Ascending aorta (tissue), 2 donors: ENCODE measurements at places on chromosomes 2 and 18. TPM values are rescaled to one million over a fixed set of nuclear protein-coding genes. Genes with fewer than 3 reads are reported as not detected.

DNA sequence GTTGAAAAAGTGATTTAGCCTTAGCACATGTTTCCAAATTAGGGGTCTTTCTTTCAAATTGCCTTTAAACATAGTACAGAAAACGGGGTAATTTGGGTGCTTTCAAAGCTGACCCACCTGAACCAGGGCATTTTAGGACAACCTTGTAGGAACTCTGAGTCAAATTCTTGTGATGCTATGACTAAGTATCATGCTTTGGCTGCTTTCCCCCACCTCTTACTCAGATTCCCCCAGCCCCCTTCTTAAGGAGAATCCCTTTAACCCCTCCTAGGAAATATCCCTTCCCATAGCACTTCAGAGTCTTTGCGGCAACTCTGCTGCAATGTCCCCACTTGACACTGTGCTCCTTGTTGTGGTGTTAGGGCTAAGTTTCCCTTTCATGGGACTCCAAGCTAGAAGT, 18.6 kb upstream of the KLF7 start:
- no peaks in the 10 kb centered on the region for H3K27me3 ChIP-seq
- H3K4me3 ChIP-seq, result no peak overlapping the region
- no peaks in the 10 kb centered on the region for H3K4me1 ChIP-seq
- H3K27ac ChIP-seq, result no peak overlapping the region
- DNase-seq, result no peak

- no peaks in the 10 kb centered on the region for H3K27me3 ChIP-seq
- no peaks in the 10 kb centered on the region for H3K4me1 ChIP-seq
- peak; percentile 79 for DNase-seq
- H3K4me3 ChIP-seq, result peak overlapping the region; percentile 54
- peak overlapping the region; percentile 96 for H3K27ac ChIP-seq
These were observed 785 bp downstream of the CLASP1 start for GRCh38 chr2:121648206-121649148.

DNA sequence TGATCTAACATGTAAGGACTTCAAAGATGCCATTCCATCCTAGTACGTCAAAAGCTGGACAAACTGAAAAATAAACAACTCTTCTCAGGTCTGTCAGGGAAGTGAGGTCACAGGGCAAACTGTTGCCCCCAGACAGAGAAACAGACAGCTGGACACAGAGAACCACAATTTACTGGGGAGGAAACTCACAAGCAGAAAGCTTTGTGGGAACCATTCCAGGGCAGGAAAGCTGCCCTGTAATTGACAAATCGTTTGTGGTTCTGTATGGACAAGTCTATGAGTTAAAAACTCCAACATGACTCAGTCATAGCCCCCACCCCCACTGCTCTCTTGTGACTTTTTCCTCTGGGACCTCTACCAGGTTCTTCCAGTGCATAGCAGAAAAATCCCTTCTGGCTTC, 28.4 kb downstream of the MCEE start:
- no peaks in the 10 kb centered on the region for H3K27me3 ChIP-seq
- no peak for DNase-seq
- H3K4me3 ChIP-seq, result no peak overlapping the region

DNA sequence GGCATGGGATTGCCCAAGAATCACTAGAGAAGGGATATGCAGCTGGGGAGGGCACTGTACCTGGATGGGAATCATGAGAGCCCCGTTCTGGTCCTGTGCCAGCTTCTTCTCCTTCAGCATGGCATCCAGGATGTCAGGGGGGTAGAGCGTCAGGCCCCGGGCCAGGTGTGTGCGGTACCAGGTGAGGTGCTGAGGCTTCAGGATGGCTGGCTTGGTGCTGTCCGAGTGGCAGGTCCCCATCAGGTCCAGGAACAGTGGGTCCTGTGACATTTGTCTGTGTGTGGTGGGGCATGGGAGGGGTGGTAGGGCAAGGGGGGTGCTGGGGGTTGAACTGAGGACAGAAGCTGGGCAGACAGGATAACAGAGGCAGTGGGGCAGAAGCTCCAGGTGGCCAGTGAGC, 13.2 kb downstream of the CFAP65 start:
- H3K4me1 ChIP-seq, result no peaks in the 10 kb centered on the region
- no peak overlapping the region for H3K27ac ChIP-seq
- no peaks in the 10 kb centered on the region for H3K36me3 ChIP-seq
- DNase-seq, result no peak

GRCh38 chr2:207768866-207769596, 675 bp downstream of the FZD5 start:
- peak overlapping the region; percentile 61 for H3K27ac ChIP-seq
- DNase-seq, result no peak
- H3K36me3 ChIP-seq, result no peaks in the 10 kb centered on the region
- H3K4me3 ChIP-seq, result peak overlapping the region; percentile 83
- no peaks in the 10 kb centered on the region for H3K27me3 ChIP-seq
- peaks cover 9% of the 10 kb centered on the region for H3K4me1 ChIP-seq

DNA sequence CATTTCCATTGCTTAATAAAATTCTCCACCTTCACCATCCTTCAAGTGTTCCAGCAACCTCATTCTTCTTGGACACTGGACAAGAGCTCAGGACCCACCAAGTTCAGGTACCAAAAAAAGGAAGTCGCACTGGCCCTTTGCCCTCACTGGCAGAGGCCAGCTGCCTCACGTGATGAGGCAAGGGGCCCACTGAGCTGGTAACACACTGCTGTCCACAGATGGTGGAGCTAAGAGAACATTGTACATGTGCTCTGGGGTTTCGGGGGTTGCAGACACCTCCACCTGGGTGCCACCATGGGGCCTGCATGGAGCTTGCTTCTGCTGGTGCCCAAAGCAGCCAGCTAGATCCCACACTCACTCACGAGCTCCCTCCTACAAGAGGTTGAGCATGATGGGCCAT, 71.3 kb downstream of the SCG2 start:
- H3K4me1 ChIP-seq, result no peaks in the 10 kb centered on the region
- no peaks in the 10 kb centered on the region for H3K36me3 ChIP-seq
- H3K27me3 ChIP-seq, result no peaks in the 10 kb centered on the region
- H3K27ac ChIP-seq, result no peak overlapping the region
- DNase-seq, result no peak

DNA sequence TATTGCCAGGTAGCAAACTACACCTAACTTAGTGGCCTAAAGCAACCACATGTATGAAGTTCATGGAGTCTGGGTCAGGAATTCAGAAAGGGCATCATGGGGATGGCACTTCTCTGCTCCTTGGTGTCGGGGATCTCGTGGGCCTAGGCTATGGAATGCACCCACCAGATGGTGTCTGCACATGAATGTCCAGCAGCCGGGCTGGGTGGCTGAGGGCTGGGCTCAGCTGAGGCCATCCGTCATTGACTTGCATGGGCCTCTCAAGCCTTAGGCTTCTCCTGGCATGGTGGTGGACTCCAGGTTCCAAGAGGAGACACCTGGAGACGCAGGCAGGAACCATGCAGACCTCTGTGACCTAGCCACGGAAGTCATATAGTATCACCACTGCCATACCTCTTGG, 26.0 kb upstream of the RPL31 start:
- no peak overlapping the region for H3K4me3 ChIP-seq
- no peak overlapping the region for H3K27ac ChIP-seq
- peaks cover 11% of the 10 kb centered on the region for H3K4me1 ChIP-seq
- H3K27me3 ChIP-seq, result no peaks in the 10 kb centered on the region
- peaks cover 44% of the 10 kb centered on the region for H3K36me3 ChIP-seq

- H3K4me1 ChIP-seq, result peaks cover 2% of the 10 kb centered on the region
- H3K4me3 ChIP-seq, result no peak overlapping the region
- H3K36me3 ChIP-seq, result peaks cover 67% of the 10 kb centered on the region
- DNase-seq, result no peak
- no peaks in the 10 kb centered on the region for H3K27me3 ChIP-seq
These were observed 8.5 kb downstream of the ALKAL2 start for GRCh38 chr2:279366-279765.

- H3K27ac ChIP-seq, result no peak overlapping the region
- peaks cover 30% of the 10 kb centered on the region for H3K36me3 ChIP-seq
- no peak overlapping the region for H3K4me3 ChIP-seq
- no peak for DNase-seq
- H3K4me1 ChIP-seq, result no peaks in the 10 kb centered on the region
These were observed 24.1 kb downstream of the COL6A3 start for GRCh38 chr2:237389831-237390230.

DNA sequence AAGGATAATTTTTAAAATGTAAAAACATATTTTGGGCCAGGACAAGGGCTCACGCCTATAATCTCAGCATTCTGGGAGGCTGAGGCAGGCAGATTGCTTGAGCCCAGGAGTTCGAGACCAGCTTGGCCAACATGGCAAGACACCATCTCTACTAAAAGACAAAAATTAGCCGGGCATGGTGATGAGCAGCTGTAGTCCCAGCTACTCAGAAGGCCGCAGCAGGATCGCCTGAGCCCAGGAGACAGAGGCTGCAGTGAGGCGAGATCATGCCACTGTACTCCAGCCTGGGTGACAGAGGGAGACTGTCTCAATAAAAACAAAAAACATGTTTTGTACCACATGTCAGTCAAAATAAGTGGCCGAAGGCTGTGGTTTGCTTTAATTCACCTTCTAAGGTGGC, 122.5 kb downstream of the HDAC4 start:
- peaks cover 32% of the 10 kb centered on the region for H3K4me1 ChIP-seq
- no peak for DNase-seq
- no peak overlapping the region for H3K4me3 ChIP-seq
- H3K36me3 ChIP-seq, result no peaks in the 10 kb centered on the region
- no peak overlapping the region for H3K27ac ChIP-seq

GRCh38 chr2:42089340-42089925, 41.6 kb downstream of the PKDCC start:
- H3K4me3 ChIP-seq, result no peak overlapping the region
- no peak overlapping the region for H3K27ac ChIP-seq
- H3K27me3 ChIP-seq, result no peaks in the 10 kb centered on the region
- no peak for DNase-seq

DNA sequence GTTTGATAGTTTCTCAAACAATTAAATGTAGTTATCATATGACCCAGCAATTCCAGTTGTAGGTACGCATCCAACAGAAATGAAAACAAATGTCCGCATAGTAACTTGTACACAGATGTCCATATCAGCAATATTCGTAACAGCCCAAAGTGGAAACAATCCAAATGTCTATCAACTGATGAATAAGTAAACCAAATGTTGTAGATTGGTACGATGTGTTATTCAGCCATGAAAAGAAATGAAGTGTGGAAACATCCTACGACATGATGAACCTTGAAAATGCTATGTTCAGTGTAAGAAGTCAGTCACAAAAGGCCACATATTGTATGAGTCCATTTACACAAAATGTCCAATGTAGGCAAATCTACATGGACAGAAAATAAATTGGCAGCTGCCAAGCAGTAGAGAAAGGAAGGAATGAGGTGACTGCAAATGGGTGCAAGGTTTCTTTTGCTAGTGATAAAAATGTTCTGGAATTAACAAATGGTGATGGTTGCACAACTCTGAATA, 26.9 kb downstream of the GAREM1 start:
- no peaks in the 10 kb centered on the region for H3K4me1 ChIP-seq
- no peak overlapping the region for H3K27ac ChIP-seq
- no peaks in the 10 kb centered on the region for H3K27me3 ChIP-seq
- H3K36me3 ChIP-seq, result no peaks in the 10 kb centered on the region
- DNase-seq, result no peak
- no peak overlapping the region for H3K4me3 ChIP-seq

GRCh38 chr18:1047406-1047805, 142.7 kb downstream of the ADCYAP1 start:
- H3K27ac ChIP-seq, result no peak overlapping the region
- no peak for DNase-seq
- no peaks in the 10 kb centered on the region for H3K27me3 ChIP-seq
- no peaks in the 10 kb centered on the region for H3K36me3 ChIP-seq
- H3K4me3 ChIP-seq, result no peak overlapping the region

DNA sequence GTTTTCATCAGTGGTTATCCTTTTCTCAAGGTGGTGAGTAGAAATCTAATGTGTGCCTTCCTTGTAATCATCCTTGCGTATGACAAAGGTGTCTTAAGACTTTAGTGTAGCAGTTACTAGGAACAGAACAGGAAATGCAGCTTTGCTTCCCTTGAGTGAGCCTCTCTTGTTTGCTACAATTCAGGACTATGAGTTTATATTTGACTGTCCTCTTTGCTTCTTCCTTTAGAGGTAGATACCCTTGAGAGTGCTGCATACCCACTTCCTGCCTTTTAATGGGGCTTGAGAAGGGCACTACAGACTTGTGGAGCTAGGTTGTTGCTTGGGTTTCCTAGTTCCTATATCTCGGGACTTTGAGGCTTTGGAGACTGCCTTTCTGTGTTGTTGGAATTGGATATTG, 3.8 kb downstream of the KCNJ13 start:
- H3K4me1 ChIP-seq, result no peaks in the 10 kb centered on the region
- H3K27me3 ChIP-seq, result no peaks in the 10 kb centered on the region
- H3K4me3 ChIP-seq, result no peak overlapping the region
- H3K27ac ChIP-seq, result no peak overlapping the region

GRCh38 chr2:176931588-176932563, 280.7 kb upstream of the HNRNPA3 start:
- no peak overlapping the region for H3K4me3 ChIP-seq
- H3K27ac ChIP-seq, result no peak overlapping the region
- no peaks in the 10 kb centered on the region for H3K4me1 ChIP-seq
- H3K36me3 ChIP-seq, result no peaks in the 10 kb centered on the region

DNA sequence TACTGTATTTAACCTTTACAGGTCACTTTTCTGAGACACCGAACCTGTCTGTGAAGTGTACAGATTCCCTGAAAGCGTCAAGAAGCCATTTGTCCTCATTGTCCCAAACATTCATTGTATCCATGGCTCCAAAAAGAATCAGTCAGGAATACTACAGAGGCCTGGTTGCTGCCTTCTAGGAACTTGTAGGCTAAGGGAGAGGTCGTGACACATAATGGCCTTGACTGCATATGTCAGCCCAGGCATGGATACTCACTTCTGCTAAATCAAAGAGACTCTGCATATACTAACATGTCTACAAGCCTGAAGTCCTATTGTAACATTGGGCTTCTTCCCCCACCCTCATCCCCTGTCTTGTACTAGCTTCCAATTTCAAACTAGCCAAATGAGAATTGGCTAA, 40.2 kb downstream of the ONECUT2 start:
- no peak overlapping the region for H3K27ac ChIP-seq
- no peaks in the 10 kb centered on the region for H3K4me1 ChIP-seq
- no peaks in the 10 kb centered on the region for H3K27me3 ChIP-seq
- no peak overlapping the region for H3K4me3 ChIP-seq

DNA sequence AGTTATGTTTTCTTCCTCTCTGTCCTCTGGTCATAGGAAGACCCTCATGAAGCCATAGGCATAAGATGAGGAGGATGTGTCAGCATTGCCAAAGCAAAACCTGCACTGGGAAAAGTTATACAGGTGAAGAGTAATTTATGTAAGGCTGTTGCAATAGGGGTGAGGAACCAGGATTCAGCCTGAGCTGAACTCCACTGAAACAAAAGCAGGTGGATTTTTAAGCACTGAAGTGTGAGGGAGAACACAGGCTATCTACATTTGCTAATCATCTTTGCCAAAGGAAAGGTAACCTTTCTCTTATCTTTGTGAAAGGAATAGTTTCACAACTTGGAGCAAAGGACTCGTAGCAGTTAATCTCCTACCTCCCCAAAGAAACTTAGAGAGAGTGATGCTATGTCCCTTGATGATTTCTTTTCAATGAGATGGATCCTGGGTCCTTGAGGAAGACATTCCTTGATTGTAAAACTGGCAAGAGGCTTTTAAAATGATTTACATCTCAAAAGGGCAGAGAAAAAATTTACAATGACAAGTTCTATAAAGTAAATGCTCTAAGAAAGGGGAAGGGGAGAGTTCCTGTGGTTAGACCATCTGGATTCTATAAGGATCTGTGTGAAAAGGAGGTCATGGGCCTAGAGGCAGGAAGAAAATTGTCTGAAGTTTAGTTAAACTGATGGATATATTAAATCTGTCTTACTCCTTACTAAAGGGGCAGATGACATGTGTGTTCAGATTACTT, 385.4 kb upstream of the CDH7 start:
- no peaks in the 10 kb centered on the region for H3K27me3 ChIP-seq
- DNase-seq, result no peak

Gene SLC8A1
- 5.6 TPM for total RNA-seq

Gene HDHD2
- total RNA-seq, result 3.5 TPM

Gene IL36A
- total RNA-seq, result not detected

Gene CCDC178
- not detected for total RNA-seq
